SHP77 treated with DMSO at 0.1 percent for 48 hours (cell line): ENCODE measurements at places on chromosomes 7 and 10.

- no peak for DNase-seq
Measured at GRCh38 chr7:135770139-135770710, 21.6 kb upstream of the FAM180A start.

GRCh38 chr10:8242295-8242872 is 187.9 kb downstream of the GATA3 start:
- DNase-seq: no peak

GRCh38 chr10:98910048-98910447 is 325.6 kb downstream of the HPSE2 start:
- DNase-seq: no peak

GRCh38 chr10:12741360-12741804 is 260.1 kb downstream of the CCDC3 start:
- no peak for DNase-seq

DNA sequence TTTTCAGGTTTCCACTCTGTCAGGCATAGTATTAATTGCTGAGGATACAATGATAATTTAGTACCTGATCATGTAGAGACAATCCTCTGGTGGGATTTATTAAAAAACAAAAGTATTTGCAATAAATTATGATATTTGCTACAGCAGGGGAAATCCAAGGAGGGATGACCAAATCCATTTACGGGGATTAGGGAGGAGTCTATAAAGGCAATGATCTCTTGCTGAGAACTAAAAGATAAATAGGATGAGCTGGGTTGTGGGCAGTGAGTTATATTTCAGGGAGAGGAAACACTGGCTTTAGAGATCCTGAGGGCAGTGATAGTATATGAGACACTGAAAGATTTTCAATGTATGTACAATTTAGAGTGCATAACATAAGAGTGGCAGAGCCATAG is 305.5 kb downstream of the GPR37 start:
- DNase-seq: no peak

GRCh38 chr7:22810843-22811242 is 11.8 kb downstream of the TOMM7 start:
- DNase-seq: no peak

DNA sequence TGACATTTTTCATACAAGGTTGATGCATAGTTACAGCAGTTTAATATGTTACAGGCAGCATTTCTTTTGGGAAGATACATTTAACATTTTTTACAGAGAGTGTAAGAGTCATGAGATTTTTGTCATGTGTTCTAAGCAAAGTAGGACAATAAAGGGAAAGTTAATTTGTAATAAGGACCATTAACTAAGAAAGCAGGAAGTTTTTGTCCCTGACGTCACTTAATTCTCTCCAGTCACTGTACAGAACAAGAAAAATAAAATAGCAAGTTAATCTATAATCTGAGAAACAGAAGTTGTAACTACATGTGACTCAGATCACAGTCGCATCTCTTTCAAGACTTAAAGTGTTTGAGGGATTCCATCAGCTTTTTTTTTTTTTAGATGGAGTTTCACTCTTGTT is 49.5 kb upstream of the CAPZA2 start:
- no peak for DNase-seq

DNA sequence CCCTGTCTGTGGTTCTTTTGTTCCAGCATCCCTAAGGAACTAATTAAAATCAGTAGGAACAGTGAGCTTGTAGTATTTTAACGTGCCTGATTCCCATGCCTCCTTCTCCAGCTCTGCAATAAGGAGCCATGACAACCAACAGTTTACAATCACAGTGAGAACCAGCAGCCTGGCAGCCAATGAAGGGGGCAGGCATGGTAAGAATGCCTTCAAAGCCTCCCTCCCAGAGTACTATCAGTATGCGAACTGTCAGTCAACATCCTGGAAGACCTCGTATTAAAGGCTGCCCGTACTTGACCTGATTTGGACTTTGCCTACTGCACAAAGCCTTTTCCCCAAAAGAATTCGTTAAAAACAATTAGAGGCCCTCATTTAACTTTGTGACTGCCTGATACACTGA is 7.7 kb downstream of the ZPBP start:
- no peak for DNase-seq

DNA sequence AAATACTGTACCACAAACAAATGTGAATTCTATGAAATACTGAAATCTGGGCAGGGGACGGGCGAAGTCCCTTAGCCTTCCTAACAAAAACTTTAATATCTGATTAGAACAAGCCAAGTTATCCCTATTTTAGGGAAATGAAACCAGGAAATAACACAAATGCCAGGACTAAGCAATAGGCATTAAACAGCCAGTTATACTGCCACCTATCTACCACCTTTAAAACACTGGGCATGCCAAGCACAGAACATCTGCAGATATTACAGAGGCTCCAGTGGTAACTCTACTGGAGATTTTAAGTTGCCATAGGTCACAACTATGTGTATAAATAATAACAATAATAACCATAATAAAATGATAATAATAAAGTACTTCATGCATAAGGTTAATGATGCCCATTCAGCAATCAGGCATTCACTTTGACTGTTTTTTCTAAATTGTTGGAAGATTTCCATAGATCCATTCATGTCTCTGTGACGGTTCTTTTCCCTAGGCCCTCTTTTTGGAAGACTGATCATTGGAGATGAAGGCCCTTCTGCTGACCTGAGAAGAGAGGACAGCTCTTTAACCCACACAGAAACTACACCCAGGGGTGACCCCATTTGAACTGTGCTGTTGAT is 195.7 kb downstream of the CACNA2D1 start:
- no peak for DNase-seq

DNA sequence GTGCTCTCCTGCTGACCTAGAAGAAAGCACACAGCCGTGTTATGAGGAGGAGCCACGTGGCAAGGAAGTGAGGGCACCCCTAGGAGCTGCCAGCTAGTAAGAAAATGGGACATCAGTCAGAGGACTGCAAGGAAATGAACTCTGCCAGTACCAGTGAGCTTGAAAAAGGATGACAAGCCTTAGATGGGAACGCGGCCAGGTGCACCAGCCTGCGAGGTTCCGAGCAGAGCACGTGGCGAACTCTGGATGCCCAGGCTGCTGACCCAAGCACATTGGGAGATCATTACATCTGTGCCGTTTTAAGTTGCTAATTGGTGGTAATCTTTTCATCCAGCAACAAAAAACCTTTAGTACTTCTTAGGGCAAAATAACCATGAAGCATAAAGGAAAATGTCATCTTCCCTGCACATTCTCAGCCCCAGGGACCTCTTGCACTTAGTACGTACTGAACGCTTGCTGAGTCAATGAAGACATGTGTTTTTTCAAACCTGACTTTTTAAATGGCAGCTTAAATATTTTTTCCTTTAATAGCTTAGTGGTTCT is 69.4 kb downstream of the AMZ1 start:
- DNase-seq: peak; percentile 83

GRCh38 chr7:47815867-47816266 is 132.4 kb downstream of the PKD1L1 start:
- no peak for DNase-seq

- DNase-seq: no peak
Measured at GRCh38 chr7:45975847-45976484, 54.9 kb upstream of the IGFBP3 start.

GRCh38 chr7:29113384-29114102 is 32.8 kb downstream of the CPVL start:
- DNase-seq: no peak

GRCh38 chr10:33616956-33617355 is 282.5 kb upstream of the NRP1 start:
- no peak for DNase-seq

DNA sequence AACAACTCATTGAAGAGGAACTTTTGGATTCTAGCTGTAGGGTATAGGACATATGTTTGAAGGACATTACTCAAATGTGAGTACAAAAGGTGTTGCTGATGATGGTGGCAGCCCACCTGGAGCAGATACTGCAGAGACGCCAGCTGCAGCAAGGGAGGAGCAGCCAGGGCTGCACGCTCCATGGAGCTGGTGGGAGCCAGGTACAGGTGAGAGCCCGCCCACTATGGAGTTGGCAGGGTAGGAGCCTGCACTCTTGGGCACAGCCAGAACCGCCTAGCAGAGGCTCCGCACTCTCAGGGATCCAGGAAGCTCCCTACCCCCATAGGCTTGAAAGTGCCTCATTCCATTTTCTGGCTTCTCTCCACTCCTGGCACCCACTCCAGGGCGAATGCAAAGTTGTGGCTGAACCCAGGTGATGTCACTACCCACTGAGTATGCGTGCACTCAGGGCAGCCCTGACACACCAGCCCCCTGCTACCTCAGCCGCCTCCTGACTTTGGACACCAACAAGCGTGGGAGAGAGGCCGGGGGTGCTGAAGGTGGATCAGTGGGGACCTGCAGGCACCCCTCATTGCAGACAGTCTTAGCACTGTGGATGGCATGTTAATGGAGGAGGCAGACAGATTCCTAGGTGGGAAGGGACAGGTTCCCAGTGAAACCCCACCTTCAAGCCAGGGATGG is 761.1 kb downstream of the IPMK start:
- no peak for DNase-seq

DNA sequence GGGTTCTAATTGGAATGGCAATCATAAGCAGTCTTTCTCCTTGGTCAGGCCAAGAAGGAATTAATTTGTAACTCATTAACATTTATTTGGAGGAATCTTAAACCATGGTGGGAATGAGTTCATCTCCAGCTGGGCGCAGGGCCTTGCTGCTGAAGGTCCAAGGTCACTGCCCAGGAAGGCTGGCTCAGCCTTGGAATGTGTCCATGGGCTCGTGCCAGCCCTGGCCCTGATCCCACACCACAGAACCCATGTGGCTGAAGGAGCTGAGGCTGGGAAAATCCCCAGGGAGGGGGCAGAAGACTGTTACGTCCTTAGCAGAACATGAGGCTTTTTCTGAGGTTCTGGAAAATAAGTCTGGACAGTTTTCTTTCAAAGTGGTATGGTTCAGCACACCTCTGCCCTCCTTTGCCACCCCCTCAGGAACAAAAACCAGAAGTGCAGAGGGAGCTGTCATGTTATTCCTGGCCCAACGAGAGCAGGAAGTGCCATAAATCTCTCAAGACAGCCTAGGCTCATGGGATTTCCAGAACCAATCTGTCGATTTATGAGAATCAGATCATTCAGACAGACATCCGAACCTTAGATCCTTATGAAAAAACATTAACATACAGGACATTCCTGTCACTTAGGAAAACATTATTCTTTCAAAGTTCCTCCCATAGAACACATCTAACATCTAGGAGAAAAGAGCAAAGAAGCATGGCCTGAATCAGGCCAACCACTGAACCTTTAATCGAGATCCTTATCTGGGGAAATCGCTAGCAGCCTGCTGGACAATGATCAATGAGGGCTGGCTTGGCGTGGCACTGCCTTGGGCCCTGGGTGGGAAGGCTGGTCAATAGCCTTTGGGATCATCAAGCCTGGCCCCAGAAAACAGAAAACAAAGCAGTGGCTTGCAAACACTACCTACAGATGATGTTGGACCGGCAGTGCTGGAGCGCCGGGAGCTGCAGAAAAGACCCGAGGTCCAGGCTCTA is 134.3 kb downstream of the TAX1BP1 start:
- no peak for DNase-seq

- DNase-seq: no peak
Measured at GRCh38 chr7:130941322-130942210, 207.6 kb upstream of the KLF14 start.

GRCh38 chr10:104648421-104648820 is 7.3 kb downstream of the SORCS3 start:
- DNase-seq: no peak

DNA sequence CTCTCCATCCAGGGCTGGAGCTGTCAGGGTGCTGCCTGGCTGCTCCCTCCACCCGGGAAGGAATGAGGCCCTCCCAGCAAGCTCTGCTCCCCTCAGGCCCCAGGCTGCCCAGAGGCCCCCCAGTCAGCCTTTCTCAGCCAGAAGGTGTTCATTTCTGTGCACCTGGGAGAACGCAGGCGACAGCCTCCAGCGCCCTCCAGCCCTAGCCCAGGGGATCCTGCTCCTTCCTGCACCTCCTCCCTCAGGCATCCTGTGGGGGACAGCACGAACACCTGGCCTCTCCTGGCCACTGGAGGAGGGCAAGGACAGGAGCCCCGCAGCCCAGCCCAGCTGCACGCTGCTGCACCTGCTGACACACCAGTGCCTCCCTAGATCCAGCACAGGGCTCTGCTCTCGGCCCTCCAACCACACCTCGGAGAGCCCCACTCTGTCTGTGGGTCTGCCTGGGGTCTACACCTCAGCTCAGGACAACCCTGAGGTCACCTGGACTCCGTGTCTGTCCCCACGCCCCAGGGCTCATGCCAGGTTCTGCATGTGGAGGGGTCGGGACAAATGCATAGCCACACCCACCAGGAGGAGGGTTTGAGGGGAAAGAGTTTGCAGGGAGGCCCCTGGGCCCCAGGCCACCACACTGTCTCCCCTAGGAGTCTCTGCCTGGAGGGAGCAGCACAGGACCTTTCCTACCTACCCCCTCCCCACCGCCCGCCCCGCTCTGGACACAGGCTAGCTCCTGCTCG is 7.4 kb upstream of the PWWP2B start:
- no peak for DNase-seq

DNA sequence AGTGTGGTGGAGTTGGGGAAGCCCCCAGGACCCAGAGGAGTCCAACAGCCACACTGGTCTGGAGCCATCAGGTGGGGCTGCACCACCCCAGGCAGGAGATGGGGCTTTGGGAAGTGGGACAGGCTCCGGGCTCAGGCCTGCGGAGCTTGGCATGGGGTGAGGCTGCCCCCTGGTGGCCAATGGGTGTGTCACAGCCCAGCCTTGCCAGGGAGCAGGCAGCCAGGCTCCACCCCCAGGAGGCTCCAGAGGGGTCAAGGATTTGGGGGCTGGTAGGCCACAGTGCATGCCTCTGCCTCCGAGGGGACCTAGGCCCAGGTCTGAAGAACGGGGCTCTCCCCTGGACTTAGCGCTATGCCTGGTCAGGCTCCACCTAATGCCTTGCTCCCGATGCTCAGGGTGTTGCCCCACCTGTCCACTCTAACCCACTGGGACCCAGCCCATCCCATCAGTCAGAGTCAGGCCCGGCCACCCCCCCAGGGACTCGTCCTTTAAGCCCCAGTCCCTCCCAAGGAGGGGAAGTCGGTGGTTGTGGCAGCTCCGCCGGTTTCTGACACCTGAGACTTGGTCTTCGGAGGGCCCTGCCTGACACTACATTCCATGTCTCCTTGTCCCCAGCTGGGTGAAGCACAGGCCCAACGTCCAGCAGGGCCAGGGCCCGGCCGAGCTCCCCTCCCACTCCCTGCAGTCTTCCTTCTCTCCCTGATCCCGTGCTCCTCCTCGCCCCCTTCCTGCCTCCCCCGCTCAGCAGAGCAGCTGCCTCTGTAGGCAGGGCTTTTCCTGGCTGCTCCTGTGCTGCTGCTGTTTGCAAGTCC is 11.3 kb upstream of the SAMD8 start:
- DNase-seq: no peak
